ENCODE measurements at places on chromosomes 16 and 17.

DNA sequence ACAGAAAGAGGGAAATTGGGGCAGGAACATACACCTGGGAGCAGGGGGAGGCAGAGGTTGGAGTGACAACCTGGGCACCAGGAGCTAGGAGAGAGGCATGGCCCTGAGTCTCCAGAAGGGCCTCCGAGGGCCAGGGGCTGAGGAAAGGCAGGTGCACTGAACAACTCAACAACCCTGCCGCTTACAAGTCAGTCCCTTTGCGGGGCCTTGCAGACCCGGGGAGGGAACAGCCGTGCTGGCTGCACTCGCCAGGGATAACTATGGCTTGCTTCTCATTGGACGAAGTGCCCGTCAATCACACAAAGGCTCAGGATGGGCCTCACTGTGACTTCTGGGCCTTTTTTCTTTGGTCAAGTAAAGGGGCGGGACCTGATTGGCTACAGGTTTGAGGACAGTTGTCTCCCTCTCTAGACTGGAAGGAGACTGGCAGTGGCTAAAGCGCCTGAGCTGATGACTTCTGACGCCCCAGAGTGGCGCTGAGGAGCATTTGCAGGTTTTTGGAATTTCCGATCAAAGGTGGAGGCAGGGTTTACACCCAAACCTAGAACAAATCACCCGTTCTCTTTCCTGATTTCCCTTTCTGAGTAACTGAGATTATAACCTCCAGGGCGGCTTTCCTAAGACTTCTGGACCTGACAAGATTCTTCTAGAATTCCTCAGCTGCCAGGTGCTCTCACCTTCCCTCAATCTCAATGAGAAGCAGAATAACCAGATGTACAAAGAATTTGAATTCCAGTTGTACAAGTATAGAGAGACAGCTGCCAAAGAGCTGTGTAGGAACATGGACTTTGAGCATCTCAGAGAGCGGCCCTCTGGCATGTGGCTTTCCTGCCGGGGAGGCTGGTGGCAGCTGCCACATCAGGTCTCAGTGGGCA is 27.6 kb upstream of the ST6GALNAC2 start:
- peak; percentile 51 for DNase-seq

- no peak for DNase-seq
Measured at GRCh38 chr17:16456742-16457316, 35.2 kb downstream of the LRRC75A start.

GRCh38 chr17:56781906-56782305 is 51.8 kb downstream of the C17orf67 start:
- DNase-seq, result no peak

- DNase-seq, result no peak
Measured at GRCh38 chr17:81735264-81736102, 23.4 kb downstream of the SLC25A10 start.

- DNase-seq, result no peak
Measured at GRCh38 chr17:78653382-78653781, 76.2 kb upstream of the DNAH17 start.

GRCh38 chr17:81365601-81366585 is 29.4 kb upstream of the BAHCC1 start:
- no peak for DNase-seq

- DNase-seq, result no peak
Measured at GRCh38 chr16:15847611-15848175, 9.1 kb downstream of the MYH11 start.

DNA sequence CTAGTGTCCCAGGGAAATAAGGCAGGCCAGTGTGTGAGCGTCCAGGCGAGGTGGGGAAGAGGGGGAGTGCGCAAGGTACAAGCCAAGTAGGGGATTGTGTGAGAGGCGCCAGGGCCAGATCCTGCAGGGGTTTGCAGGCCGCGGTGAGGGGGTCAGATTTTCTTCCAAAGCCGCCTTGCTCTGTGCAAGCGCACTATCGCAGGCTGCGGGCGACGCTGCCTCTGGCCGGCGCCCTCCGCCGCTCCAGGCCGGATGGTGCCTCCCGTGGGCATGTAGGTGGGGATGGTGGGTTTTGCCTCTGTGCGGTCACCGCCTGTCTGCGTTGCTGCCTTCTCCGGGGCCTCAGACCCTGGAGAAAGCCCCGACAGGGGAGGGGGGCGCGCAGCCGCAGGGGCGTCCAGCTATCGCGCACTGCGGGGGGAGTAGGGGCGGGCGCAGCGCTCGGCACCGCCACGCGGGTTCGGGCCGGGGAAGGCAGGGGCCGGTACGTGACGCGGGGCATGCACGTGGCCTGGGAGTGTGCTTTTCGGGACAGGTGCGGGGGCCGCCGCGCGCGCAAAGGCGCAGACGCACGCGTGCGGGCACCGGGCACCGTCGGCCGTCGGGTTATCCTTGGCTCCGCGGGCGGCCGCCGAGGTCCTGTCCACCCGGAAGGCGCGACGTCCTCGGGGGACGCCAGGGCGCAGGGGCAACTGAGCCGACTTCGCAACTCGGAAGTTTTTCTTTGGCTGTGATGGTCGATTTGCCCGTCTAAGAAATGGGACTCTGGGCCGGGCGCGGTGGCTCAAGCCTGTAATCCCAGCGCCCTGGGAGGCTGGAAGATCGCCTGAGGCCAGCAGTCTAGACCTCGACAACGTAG is 1.1 kb upstream of the HAPSTR1 start:
- peak; percentile 71 for DNase-seq

DNA sequence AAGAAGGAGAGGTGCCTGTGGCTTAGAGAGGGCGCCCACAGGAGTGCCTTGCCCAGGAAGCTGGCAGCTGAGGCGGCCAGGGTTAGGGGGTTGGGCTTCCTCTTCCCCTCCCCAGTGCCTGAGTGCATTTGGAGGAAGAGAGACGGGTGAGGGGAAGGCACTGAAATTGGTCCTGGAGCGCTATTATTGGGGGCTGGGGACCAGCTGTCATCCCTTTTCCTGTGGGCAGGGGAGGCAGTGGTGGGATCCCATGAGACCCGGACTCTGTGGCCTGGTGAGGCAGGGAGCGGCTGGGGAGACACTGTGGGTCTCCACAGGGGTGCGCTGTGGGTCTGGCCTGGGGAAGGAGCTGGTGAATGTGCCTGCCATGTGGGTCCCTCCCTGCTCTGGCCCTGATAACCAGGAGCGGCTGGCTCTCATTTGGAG is 259.7 kb downstream of the SEC14L1 start:
- no peak for DNase-seq

- no peak for DNase-seq
Measured at GRCh38 chr16:4612977-4613635, 1.6 kb downstream of the UBALD1 start.

DNA sequence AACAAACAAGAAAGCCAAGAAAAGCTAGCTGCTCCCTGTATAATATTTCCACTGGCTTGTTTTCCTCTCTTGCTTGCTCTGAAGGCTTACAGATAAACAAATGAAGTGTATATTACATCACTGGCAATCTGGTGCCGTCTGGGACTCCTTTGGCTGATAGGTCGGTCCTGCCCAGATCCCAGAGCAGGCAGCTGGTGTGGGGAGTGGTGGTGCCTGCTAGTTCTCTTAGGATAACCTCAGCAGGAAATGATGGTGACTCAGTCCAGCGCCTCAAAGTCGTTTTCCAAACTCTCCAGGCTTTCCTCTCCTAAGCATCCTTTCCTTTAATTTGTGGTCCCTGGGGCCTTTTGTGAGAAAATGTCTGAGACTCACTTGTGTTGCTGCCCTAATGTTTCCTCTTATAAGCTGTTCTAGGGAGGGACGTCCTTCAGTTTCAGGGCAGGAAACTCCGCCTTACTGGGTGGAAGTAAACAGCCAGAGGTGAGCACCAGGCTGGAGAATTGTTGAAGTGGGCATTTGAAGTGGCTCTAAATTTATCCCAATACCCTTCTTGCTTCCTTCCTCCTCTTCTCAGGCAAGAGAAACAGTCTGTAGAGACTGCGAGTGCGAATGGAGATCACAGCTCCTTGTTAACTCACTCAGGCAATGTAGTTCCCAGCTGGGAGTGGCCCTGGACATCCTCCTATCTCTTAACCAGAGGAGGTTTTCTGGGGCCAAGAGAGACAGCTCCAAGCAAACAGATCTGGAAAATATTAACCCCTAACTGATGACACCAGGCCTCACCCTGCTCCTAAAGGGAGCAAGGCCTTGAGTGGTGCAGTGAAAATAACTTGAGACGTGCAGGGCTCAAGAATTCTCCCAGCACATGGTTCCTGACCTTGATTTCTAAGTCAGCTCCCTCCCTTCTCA is 34.9 kb downstream of the CD300LF start:
- DNase-seq, result no peak

DNA sequence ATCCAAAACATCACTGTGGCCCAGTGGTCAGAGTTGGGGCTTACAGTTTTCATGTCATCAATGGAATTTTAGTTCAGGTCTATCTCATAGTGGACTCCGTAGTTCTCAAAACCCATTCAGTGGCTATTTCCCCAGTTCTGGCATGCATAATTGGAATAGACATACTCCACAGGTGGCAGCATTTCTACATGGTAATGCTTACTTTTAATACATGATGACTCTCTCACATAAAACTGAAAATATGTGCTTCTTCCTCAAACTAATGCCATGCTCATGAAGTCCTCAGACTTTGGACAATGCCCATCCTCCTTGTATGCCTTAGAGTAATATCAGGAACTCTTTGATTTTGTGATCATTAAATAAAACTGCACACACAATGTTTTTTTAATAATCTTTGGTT is 857.4 kb upstream of the GOT2 start:
- no peak for DNase-seq

- DNase-seq, result no peak
Measured at GRCh38 chr17:57954397-57955182, 622 bp downstream of the CUEDC1 start.

DNA sequence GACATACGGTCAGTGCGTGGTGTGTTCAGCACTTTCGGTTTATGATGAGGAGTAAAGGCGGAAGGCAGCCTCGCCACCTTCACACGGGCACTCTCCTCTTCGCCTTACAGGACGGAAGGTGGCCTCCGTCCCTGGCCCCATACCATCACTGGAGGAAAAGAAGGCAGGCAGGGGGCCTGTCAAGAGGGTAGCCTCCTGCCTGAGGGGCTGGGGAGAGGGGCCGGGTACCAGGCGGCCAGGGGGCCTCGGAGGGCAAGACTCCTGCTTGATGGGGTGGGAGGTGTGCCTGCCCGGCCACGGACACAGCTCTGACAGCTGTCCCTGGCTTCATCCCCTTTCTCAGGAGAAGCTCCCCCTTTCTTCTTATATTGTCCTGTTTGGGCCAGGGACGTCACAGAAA is 15.6 kb upstream of the SLC38A8 start:
- no peak for DNase-seq

DNA sequence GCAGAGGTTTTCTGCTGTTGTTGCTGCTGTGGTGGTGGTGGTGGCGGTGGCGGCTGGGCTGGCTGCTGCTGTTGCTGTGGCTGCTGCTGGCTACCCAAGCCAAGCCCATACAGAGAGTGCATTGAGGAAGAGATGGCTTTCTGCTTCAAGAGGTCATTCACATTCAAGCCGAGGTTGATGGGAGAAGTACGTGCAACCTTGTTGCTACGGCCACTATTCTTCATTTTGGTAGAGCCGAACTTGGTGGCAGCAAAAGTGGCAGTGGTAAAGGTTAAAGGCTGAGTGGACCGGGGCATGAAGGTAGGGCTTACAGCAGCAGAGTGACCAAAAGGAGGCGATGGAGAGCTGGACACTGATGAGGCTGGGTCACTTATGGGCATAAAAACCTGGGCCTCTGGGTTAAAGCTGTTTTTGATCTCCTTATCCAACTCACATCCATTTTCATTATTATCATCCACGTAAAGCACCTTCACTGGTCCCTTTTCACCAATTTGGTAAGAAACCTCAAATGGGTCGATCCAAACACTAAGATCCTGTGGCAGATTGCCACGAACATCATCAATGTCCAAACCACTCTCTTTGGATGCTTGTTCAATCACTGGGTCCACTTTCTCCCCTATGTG is 2.8 kb downstream of the TOB1 start:
- no peak for DNase-seq

- DNase-seq, result no peak
Measured at GRCh38 chr16:22967521-22968095, 153.6 kb downstream of the HS3ST2 start.

- DNase-seq, result no peak
Measured at GRCh38 chr17:19904924-19905323, 37.2 kb upstream of the ULK2 start.

- no peak for DNase-seq
Measured at GRCh38 chr16:28297784-28298510, 5.6 kb downstream of the SBK1 start.

- DNase-seq, result no peak
Measured at GRCh38 chr17:63420868-63421680, 25.0 kb downstream of the CYB561 start.

DNA sequence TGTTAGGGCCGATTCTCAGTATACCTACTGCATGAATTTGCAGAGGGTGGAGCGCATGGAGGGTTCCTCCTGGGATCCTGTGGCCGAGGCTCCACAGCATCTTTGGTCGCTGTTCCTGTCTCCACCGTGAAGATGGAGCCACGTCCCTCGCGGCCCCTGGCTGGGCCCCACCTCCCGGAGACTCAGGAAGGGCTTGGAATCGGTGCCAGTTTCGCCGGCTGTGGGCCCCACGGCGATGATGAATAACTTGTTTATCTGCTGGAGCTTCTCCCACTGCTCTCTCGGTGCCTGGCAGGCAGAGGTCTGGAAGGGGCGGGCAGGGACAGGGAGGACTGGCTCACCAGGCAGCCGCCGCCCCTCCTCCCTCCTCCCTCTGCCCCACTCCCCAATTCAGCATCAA is 8.1 kb downstream of the SLC5A11 start:
- DNase-seq, result peak; percentile 54

GRCh38 chr17:46972346-46972745 is 6.7 kb downstream of the RPRML start:
- no peak for DNase-seq

DNA sequence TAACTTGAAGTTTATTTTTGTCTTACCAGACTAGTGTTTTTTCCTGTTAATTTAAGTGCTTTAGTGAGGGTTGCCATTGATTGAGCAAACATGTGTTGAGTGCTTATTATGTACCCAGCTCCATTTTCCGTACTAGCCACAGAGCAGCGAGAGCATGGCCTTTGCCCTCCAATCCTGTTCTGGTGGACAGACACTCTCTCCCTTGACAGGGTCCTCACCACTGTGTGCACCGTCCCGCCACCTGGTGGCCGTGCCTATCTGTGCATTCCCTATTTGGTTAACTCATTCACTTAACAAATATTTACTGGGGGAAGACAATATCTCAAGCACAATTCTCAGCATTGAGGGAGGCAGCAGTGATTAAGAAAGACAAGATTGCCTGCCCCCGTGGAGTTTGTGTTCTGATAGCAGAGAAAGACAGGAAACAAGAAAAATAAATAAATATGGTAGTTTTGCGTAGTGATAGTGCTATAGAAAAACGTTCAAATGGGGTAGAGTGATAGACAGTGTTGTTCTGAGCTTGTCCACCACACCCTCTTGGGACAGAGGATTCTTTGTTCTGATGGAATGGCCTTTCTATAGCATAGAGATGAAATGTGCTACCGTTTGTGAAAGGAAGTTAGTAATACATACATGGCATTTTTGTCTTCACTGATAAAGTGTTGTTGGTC is 13.0 kb downstream of the CDH13 start:
- DNase-seq, result peak; percentile 83

All from H1 (cell line).